Dermis microvascular lymphatic vessel endothelial cell (primary cell): ENCODE measurements at places on chromosomes 3 and 15. TPM values are rescaled to one million over a fixed set of nuclear protein-coding genes. Genes with fewer than 3 reads are reported as not detected.

Gene SERPINI2
- not detected in 2 replicates for total RNA-seq

Gene SEMA6D
- total RNA-seq, result 0.39 and 1.5 TPM in 2 replicates

Gene RAD51
- 3.7 and 5.9 TPM in 2 replicates for total RNA-seq

Gene GPR62
- total RNA-seq, result under 0.01 TPM in 1 of 2 replicates, not detected in the other

Gene CNTN6
- not detected in 2 replicates for total RNA-seq

Gene CRYBG3
- 15.4 and 17.3 TPM in 2 replicates for total RNA-seq

Gene LRRC2
- total RNA-seq, result under 0.01 and 0.13 TPM in 2 replicates

Gene CHRNA3
- under 0.01 TPM in 1 of 2 replicates, not detected in the other for total RNA-seq

Gene ARGFX
- total RNA-seq, result not detected in 2 replicates

Gene PLS1
- 0.38 and 1.2 TPM in 2 replicates for total RNA-seq

Gene CHRM5
- total RNA-seq, result under 0.01 and 0.13 TPM in 2 replicates

Gene TMCO5A
- not detected in 2 replicates for total RNA-seq

Gene NANOGP8
- not detected in 2 replicates for total RNA-seq

Gene NUP210
- total RNA-seq, result 1.5 and 2.3 TPM in 2 replicates

Gene DOCK3
- under 0.01 TPM in 1 of 2 replicates, not detected in the other for total RNA-seq

Gene GOLGA8J
- not detected in 2 replicates for total RNA-seq

Gene PPARG
- 56.0 and 58.8 TPM in 2 replicates for total RNA-seq

Gene SLC6A20
- total RNA-seq, result not detected in 2 replicates

Gene PLA2G4E
- total RNA-seq, result not detected in 2 replicates

Gene TNFAIP8L3
- 91.5 and 154 TPM in 2 replicates for total RNA-seq

Gene EXD1
- under 0.01 TPM in 1 of 2 replicates, not detected in the other for total RNA-seq

Gene PTX3
- 219 and 387 TPM in 2 replicates for total RNA-seq

Gene HRG
- not detected in 2 replicates for total RNA-seq

Gene FEZF2
- not detected in 2 replicates for total RNA-seq

Gene IGSF10
- under 0.01 TPM in 1 of 2 replicates, not detected in the other for total RNA-seq

Gene MINAR1
- 0.51 and 1.0 TPM in 2 replicates for total RNA-seq

Gene EIF4E3
- 1.5 and 3.3 TPM in 2 replicates for total RNA-seq

Gene ITPKA
- total RNA-seq, result 0.25 and 0.90 TPM in 2 replicates

Gene POLG
- 53.5 and 67.1 TPM in 2 replicates for total RNA-seq

Gene NR2E3
- under 0.01 and 0.13 TPM in 2 replicates for total RNA-seq

Gene CLRN1
- not detected in 2 replicates for total RNA-seq

Gene PRR20G
- total RNA-seq, result not detected in 2 replicates

Gene ZCWPW2
- total RNA-seq, result 0.13 TPM in 2 replicates

Gene FAM43A
- total RNA-seq, result 80.7 and 186 TPM in 2 replicates

Gene CP
- under 0.01 TPM in 1 of 2 replicates, not detected in the other for total RNA-seq

Gene CDHR4
- not detected in 2 replicates for total RNA-seq

Gene SKOR1
- total RNA-seq, result under 0.01 TPM in 2 replicates

Gene MST1R
- total RNA-seq, result 0.13 TPM in 2 replicates

Gene GPR160
- 1.0 and 1.8 TPM in 2 replicates for total RNA-seq

Gene FSIP1
- 0.25 and 0.51 TPM in 2 replicates for total RNA-seq
